ENCODE measurements at places on chromosomes 7 and 10.

DNA sequence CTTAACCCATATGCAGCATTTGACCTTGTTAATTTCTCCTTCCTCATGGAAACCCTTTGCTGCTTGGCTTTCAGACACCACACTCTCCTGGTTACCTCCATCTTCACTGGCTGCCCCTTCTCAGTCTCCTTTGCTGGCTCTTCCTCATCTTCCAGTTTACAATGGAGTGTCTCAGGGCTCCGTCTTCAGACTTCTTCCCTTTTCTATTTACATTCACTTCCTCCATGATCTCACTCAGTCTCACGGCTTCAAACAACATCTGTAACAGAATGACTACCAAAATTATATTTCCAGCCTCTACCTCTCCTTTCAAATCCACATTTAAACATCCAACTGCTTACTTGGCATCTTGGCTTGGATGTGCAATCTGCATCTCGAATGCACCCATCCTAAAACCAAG lies 140.4 kb downstream of the DKK1 start:
- ATAC-seq: no peak

DNA sequence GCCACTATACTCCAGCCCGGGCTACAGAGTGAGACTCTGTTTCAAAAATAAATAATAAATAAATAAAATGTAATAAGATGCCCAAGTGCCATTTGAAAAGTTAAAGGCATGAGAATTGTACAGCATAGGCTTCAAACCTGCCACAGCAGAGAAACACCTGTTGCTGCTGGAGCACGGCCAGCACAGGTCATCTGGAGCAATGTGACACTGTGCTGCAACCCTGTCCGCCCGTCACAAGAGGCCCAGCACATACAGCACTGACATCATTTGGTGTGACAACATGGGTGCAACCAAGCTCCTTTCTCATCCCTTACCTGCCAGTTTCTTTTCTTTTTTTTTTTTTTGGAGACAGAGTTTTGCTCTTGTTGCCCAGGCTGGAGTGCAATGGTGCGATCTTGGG lies 1.3 kb downstream of the RFC2 start:
- peak; percentile 57 for ATAC-seq

GRCh38 chr7:20776942-20777341 lies 9.7 kb downstream of the SP8 start:
- ATAC-seq: no peak

DNA sequence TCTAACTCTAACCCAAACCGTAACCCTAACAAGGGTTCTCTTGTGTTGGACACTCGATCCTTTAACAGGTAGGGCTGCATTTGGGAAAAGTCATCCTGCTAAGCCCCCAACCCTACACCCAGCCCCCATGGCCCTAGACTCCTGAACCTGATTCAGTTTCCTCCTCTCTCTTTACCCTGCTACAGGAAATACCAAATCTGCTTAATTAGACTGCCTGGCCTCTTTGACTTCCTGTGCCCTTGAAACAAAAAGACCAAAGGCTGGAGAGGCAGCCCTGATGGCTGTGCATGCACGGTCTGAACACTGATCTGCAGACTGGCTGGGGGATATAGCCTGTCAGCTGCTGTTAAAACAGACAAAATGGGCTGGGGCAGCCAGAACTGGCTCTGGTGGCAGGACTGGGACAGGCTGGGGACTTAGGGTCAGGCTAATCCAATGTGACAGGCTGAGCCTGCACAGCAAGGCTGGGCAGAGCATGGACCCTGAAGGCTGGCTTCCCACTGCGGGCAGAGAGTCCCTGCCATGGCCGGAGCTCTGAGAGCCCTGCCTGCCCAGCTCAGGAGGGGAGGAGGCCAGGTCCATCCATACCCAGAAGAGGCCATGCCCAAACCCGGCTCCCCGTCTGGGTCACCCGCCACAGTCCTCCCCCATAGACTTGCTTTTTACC lies 51.0 kb upstream of the MSMB start:
- ATAC-seq: no peak

GRCh38 chr10:63268149-63268797 lies 135.1 kb downstream of the NRBF2 start:
- no peak for ATAC-seq

- ATAC-seq: no peak
Observed at GRCh38 chr10:70969188-70969587, 80.8 kb upstream of the PCBD1 start.

GRCh38 chr7:157757211-157757610 lies 420.4 kb downstream of the DNAJB6 start:
- no peak for ATAC-seq

- ATAC-seq: no peak
Observed at GRCh38 chr10:125375210-125375609, 214.8 kb upstream of the CTBP2 start.

Measured in esophagus mucosa (tissue), 1 donor.